ENCODE measurements at places on chromosomes 3 and 15.

DNA sequence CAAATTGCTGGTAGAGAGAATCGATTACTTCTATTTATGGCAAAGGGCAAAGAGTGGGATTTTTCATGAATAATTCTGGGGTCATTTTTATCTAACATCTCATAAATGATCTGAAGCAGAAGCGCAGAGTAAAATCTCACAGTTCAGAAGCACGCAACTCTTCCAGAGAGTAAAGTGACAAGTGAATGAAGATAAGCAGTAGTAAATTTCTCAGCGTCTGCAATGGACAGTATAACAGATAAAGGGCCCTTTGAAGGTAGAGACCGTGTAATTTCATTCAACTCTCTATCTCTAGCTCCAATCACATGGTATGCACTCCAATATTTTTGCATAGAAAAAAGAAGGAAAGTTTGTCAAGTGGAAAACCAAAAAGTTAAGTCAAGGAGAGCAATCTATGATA lies 521.1 kb upstream of the NECTIN3 start:
- no peak overlapping the region for H3K4me3 ChIP-seq
- no peaks in the 10 kb centered on the region for H3K27me3 ChIP-seq
- no peak for DNase-seq
- H3K27ac ChIP-seq, result no peak overlapping the region

GRCh38 chr3:181700168-181701087 lies 11.3 kb upstream of the SOX2 start:
- peaks cover 52% of the 10 kb centered on the region for H3K27me3 ChIP-seq
- no peak overlapping the region for H3K4me3 ChIP-seq
- peaks cover 28% of the 10 kb centered on the region for H3K4me1 ChIP-seq
- no peak for DNase-seq
- no peak overlapping the region for H3K27ac ChIP-seq

GRCh38 chr15:81098861-81099651 lies 35.0 kb upstream of the CFAP161 start:
- peak overlapping the region; percentile 51 for H3K27ac ChIP-seq
- H3K4me1 ChIP-seq, result peaks cover 13% of the 10 kb centered on the region
- peak; percentile 66 for DNase-seq

GRCh38 chr15:94206463-94207167 lies 24.7 kb upstream of the MCTP2 start:
- DNase-seq, result no peak
- no peaks in the 10 kb centered on the region for H3K36me3 ChIP-seq
- H3K27me3 ChIP-seq, result no peaks in the 10 kb centered on the region
- no peak overlapping the region for H3K4me3 ChIP-seq

GRCh38 chr3:45712434-45713110 lies 23.4 kb downstream of the SACM1L start:
- H3K4me1 ChIP-seq, result no peaks in the 10 kb centered on the region
- no peaks in the 10 kb centered on the region for H3K27me3 ChIP-seq
- H3K27ac ChIP-seq, result no peak overlapping the region

DNA sequence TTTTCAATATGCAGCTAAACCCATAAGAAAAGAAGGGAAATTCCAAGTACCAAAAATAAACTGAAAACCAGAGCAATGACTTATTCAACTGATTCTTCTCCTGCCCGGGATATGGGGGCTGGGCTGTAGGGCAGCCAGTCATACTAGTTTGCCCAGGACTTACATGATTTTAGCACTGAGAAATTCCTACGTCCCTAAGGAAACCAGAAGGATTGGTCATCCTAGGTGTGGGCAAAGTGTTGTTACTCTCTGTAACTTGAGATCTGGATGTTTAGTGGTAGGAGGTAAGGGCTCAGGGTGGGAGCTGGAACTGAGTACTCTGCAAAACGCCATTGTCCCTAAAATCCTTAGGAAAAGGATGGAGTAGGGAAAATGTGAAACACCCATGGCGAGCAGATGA lies 1.2 kb upstream of the DAZL start:
- H3K27ac ChIP-seq, result no peak overlapping the region
- no peaks in the 10 kb centered on the region for H3K36me3 ChIP-seq
- no peaks in the 10 kb centered on the region for H3K4me1 ChIP-seq

- H3K27me3 ChIP-seq, result no peaks in the 10 kb centered on the region
- no peaks in the 10 kb centered on the region for H3K4me1 ChIP-seq
- H3K4me3 ChIP-seq, result no peak overlapping the region
Observed at GRCh38 chr3:181761906-181762305, 50.2 kb downstream of the SOX2 start.

GRCh38 chr3:49523756-49524747 lies 30.2 kb upstream of the BSN start:
- no peaks in the 10 kb centered on the region for H3K27me3 ChIP-seq
- H3K4me1 ChIP-seq, result peaks cover 23% of the 10 kb centered on the region
- no peak overlapping the region for H3K4me3 ChIP-seq
- no peak for DNase-seq
- H3K27ac ChIP-seq, result no peak overlapping the region
- no peaks in the 10 kb centered on the region for H3K36me3 ChIP-seq

DNA sequence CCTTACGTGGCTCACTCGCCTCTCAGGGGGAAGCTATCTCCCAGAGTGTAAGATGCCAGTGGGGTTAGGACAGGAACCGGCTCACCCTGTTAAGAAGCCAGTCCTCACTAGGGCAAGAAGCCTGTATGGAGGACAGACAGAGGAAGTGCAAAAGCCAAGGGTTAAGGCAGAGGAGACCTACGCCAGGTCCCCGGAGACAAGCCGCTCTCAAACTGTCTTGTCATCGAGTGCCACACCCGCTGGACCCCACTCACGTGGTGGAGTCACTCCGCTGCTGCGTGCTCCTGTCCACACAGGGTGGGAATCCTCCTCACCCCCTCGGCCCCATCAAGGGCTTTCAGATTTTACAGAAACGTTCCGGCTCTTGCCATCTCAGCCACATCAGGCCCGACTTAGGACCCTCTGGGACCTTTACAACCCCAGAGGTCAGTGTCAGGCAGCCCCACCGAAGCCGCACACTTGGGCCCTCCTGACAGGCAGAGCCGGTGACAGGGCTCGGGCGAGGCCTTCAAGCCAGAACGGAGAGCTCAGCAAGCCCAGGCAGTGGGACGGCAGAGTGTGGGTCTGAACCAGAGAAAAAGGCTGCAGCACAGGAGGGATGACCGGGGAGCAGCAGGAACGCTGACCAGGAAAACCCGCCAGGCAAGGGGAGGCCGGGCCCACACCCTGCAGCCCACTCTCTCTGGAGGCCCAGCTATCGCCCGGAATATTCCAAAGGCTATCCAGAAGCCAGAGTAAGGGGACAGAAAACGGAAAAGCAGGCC lies 61.7 kb downstream of the XXYLT1 start:
- DNase-seq, result no peak
- peak overlapping the region; percentile 85 for H3K27ac ChIP-seq
- H3K27me3 ChIP-seq, result no peaks in the 10 kb centered on the region
- H3K4me3 ChIP-seq, result no peak overlapping the region
- peaks cover 52% of the 10 kb centered on the region for H3K4me1 ChIP-seq

- peak overlapping the region; percentile 6 for H3K27ac ChIP-seq
- H3K27me3 ChIP-seq, result no peaks in the 10 kb centered on the region
- H3K4me3 ChIP-seq, result no peak overlapping the region
- H3K36me3 ChIP-seq, result peaks cover 27% of the 10 kb centered on the region
- H3K4me1 ChIP-seq, result peaks cover 52% of the 10 kb centered on the region
Observed at GRCh38 chr3:39103324-39103693, 4.1 kb downstream of the GORASP1 start.

- no peak for DNase-seq
- no peak overlapping the region for H3K27ac ChIP-seq
- H3K4me3 ChIP-seq, result no peak overlapping the region
- no peaks in the 10 kb centered on the region for H3K27me3 ChIP-seq
- no peaks in the 10 kb centered on the region for H3K36me3 ChIP-seq
Observed at GRCh38 chr15:77877869-77878577, 199.5 kb downstream of the TBC1D2B start.

GRCh38 chr15:49174902-49175301 lies 4.9 kb downstream of the GALK2 start:
- H3K4me3 ChIP-seq, result no peak overlapping the region
- no peak overlapping the region for H3K27ac ChIP-seq
- DNase-seq, result no peak

DNA sequence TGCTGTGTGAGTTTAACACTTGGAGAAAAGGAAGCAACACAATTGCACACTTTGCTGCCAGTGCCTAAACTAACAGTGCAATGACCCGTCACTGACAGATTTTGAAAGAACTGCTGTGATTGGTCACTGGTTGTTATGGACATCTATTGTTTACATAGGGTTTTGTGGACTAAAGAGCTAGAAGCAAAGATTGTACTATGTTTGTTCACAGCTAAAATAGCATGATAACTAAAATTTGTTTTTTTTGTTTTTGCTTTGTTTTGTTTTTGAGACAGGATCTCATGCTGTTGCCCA lies 112.4 kb upstream of the GOLGA8J start:
- H3K4me3 ChIP-seq, result no peak overlapping the region
- no peak for DNase-seq
- peaks cover 4% of the 10 kb centered on the region for H3K4me1 ChIP-seq

DNA sequence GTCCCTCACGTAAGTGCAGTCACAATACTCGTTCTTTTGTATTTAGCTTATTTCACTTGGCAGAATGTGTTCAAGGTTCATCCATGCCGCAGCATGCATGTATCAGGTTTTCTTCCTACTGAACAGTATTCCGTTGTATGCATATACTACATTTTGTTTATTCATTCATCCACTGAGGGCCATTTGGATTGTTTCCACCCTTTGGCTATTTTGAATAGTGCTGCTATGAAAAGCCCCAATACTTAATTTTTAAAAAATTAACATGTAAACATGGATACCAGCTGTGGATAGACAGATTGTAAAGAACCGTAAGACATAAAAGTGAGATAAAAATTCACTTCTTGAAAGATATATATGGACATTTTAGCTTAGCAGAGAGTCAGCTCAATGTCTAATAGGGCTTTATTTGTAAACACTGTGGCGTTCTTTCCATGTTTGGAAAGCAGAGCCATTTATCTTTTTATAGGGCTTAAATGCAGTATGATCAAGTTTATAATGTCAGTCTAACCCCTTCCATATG lies 115.9 kb downstream of the VPS8 start:
- no peaks in the 10 kb centered on the region for H3K27me3 ChIP-seq
- H3K27ac ChIP-seq, result no peak overlapping the region
- no peak overlapping the region for H3K4me3 ChIP-seq
- H3K36me3 ChIP-seq, result peaks cover 24% of the 10 kb centered on the region
- H3K4me1 ChIP-seq, result no peaks in the 10 kb centered on the region

GRCh38 chr3:30741889-30742288 lies 135.5 kb downstream of the TGFBR2 start:
- no peak overlapping the region for H3K4me3 ChIP-seq
- DNase-seq, result no peak
- H3K4me1 ChIP-seq, result no peaks in the 10 kb centered on the region

DNA sequence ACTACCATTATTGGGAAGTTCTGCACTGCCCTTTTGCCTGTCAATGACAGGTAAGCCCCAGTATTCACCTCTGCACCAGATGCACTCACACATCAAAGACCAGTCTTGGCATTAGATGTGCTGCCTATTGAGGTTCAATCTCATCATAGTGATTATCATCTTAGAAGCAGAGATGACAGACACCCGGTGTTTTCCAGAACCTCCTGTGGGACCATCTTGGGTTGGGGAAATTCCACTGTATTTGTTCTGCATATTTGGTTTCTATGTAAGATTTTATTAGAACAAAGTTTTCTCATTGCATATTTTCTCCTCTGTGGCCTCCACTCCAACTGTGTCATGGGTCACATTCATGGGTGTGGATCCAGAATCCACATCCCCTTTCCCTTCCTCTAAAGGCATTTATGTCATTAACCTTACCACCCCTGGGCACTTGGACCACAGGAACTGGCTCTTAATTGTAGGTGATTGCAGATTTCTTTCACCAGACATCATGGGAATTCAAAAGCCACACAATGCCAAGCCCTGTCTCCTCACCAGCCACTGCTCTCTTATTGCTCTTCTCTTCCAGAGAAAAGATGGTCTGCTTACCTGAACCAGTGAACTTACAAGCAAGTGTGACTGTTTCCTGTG lies 31.2 kb downstream of the PLA1A start:
- H3K36me3 ChIP-seq, result no peaks in the 10 kb centered on the region
- H3K27ac ChIP-seq, result peak overlapping the region; percentile 63
- peaks cover 57% of the 10 kb centered on the region for H3K4me1 ChIP-seq
- DNase-seq, result no peak

DNA sequence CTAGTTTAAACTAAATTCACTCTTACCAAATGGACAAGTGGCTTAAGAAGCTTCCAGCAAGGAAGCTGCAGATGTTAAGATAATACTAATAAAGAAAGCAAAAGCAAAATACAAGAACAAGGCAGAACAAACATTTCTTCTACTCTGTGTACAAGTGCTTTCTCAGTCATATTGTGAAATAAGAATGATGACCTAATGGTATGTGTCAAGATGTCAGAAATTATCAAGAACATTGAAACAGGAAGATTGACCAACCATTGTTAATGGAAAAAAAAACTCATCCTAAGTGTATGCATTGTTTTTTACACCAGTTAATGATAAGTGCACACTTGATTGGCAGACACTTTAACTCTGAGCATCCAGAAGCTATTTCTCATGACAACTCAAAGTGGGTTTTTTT lies 65.4 kb upstream of the P2RY1 start:
- no peak overlapping the region for H3K4me3 ChIP-seq
- DNase-seq, result no peak
- H3K27me3 ChIP-seq, result no peaks in the 10 kb centered on the region

- no peak for DNase-seq
- H3K4me1 ChIP-seq, result no peaks in the 10 kb centered on the region
- no peaks in the 10 kb centered on the region for H3K36me3 ChIP-seq
- peak overlapping the region; percentile 87 for H3K27ac ChIP-seq
- no peaks in the 10 kb centered on the region for H3K27me3 ChIP-seq
Observed at GRCh38 chr3:123333401-123333800, 115.5 kb downstream of the ADCY5 start.

DNA sequence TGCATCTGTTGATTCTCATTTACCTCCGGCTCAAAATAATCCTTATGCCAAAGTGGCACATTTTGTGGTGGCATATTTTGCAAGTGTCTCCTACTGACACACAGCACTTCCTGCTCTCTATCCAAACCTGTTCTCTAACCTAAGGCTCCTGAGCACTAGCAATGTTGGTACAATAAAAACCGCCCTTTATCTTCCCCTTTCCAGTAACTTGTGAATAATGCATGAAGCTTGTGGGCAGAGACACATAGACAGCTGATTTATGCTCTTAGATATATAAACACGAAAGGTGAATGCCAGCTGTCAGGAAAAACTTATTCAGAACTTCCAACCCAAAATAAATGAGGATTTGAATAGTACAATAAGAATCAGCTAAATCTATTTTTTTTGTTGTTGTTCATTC lies 34.6 kb upstream of the ARPIN start:
- H3K4me1 ChIP-seq, result no peaks in the 10 kb centered on the region
- DNase-seq, result no peak
- H3K27me3 ChIP-seq, result no peaks in the 10 kb centered on the region
- H3K27ac ChIP-seq, result no peak overlapping the region

- no peaks in the 10 kb centered on the region for H3K4me1 ChIP-seq
- no peak for DNase-seq
- H3K36me3 ChIP-seq, result no peaks in the 10 kb centered on the region
- no peak overlapping the region for H3K4me3 ChIP-seq
Observed at GRCh38 chr15:50857763-50858162, 50.7 kb upstream of the AP4E1 start.

DNA sequence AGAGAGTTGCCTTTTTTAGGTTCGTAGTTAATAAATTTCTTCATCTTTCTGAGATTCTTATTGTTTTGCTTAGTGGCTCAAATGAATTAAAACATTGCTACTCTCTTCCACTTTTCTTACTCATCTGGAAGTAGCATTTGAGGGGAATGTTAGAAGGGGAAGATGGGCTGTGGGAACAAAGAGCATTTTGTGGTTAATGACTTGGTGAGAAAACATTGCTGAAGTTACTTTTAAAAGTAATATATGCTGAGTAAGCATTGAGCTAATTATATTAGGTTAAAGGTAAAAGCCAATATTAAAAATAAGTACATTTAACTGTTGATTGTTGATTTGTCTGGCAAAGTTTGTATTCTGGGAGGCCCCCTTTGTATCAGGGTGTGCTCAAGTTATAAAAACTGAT lies 5.7 kb downstream of the MORF4L1 start:
- H3K4me1 ChIP-seq, result peaks cover 61% of the 10 kb centered on the region
- DNase-seq, result no peak
- H3K36me3 ChIP-seq, result peaks cover 19% of the 10 kb centered on the region
- no peaks in the 10 kb centered on the region for H3K27me3 ChIP-seq

All from right atrium auricular region (tissue), 2 donors.